Putamen (tissue), 1 donor: ENCODE measurements at places on chromosomes 12 and 14.

GRCh38 chr14:54556535-54556934 is 10.4 kb upstream of the SAMD4A start:
- DNase-seq = no peak

GRCh38 chr12:57697076-57697475 is 3.1 kb downstream of the OS9 start:
- no peak for DNase-seq

GRCh38 chr14:49622022-49622607 is 1.5 kb downstream of the MGAT2 start:
- DNase-seq = no peak

DNA sequence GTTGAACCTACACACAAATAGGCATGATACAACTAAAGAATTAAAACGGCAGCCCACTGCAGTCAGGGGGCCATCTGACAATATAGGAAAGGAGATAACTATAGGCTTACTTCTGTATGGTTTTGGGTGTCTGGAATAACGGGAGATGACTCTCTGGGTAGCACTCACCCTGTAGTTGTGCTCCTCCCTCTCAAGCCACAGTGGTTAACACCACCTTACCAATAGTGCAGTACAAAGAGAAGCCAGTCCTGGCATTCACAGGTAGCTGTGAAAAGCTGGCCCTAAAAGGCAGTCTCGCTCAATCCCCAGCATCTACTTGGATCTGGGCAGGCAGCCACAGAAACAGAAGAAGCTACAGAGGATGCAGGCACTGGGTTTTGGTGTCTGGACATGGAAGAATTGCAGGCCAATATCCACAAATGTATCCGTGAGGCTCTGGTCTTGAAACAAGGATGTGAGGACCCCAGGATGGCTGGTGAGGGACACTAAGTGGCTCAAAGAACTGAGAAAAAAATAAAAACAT is 93.0 kb downstream of the DPF3 start:
- DNase-seq = no peak

DNA sequence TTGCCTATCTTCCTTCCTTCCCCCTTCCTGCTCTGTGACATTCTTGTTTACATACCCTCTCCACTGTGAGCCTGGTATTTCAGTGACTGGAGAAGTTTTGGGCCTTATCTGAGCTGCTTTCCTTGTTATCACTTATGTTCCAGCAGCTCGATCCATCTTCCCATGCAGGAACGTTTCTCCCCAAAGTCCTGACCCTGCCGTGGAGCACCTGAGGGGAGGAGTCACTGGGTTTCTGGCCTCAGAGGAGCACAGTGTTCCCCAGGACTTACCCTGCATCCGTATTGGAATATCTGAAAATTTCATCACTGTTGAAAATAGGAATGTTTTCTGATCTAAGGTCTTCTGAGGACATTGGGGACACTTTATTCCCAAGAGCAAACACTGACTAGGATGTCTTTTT is 141.8 kb downstream of the CACNA1C start:
- no peak for DNase-seq

DNA sequence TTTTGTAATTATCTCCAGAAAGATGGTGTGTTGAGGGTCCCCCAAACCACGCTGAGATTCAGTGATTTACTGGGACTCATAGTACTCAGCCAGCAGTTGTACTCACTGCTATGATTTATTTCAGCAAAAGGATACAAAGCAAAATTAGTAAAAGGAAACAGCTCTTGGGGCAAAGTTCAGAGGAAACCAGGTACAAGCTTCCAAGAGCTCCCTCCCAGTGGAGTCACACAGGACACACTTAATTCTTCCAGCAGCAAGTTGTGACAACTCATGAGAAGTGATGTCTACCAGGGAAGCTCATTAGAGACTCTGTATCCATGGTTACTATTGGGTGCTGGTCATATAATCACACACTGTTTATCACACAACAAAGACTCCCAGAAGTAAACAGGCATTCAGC is 38.7 kb downstream of the TTC8 start:
- DNase-seq = no peak

GRCh38 chr14:76806446-76806845 is 6.2 kb downstream of the ANGEL1 start:
- DNase-seq = no peak

- DNase-seq = no peak
These were observed 5.5 kb downstream of the TAPBPL start for GRCh38 chr12:6457220-6457945.

DNA sequence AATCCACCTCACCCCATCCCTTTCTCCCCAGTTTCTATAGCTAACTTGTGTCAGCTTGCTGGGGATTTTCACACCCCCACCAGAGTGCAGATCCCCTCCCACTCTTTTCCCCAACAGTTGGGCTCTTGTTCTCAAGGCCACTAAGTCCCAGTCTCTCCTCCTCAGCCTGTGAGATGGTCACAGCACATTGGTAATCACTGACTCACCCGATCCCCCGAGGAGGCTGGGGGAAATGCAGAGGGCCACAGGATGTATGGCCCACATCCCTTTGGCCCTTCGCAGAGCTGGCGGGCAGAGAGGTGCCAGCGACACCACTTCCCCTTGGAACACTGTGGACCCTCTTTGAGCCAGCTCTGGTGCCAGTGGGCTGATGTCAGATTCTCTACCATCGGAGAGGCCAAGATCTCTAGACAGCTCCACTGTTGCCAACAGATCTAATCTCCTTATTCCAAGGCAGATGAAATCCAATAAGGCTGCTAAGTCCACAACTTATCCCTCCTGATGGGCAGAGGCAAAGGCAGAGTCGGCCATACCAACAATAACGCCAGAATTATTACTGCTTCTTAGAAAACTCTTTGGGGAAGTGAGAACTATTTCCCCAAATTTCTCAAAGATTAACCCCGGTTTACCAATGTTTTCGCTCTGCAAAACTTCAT is 1.6 kb downstream of the FMNL3 start:
- peak; percentile 16 for DNase-seq

DNA sequence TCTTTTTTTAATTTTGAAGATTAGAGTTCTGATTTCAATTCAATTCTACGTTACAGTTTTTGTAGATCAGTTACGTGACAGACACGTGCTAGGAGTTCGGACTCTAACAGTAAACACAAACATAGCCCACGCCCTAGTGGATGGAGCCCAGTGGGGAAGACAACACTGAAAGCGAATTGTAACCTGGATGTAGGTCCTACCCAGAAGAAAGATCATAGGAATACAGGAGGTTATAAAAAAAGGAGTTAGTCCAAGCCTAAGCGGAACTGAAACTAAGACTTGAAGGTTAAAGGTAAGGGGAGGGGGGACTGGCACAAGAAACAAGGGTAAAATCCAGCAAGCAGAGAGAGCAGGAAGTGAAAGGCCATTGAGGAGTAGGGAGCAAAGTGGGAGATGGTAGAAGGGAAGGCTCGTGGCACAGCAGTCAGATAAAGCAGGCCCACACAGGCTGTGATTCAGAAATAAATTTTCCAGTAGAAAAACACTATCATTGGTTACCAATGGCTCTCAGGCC is 15.7 kb upstream of the CRY1 start:
- DNase-seq = no peak
